ENCODE measurements at places on chromosomes 4 and X. TPM values are rescaled to one million over a fixed set of nuclear protein-coding genes. Genes with fewer than 3 reads are reported as not detected.

The GC gene
- 0.31 TPM for total RNA-seq

GRCh38 chrX:22397566-22397965, 124.9 kb downstream of the CBLL2 start:
- no peaks in the 10 kb centered on the region for H3K36me3 ChIP-seq
- no peak overlapping the region for H3K4me3 ChIP-seq
- H3K4me1 ChIP-seq = no peaks in the 10 kb centered on the region

DNA sequence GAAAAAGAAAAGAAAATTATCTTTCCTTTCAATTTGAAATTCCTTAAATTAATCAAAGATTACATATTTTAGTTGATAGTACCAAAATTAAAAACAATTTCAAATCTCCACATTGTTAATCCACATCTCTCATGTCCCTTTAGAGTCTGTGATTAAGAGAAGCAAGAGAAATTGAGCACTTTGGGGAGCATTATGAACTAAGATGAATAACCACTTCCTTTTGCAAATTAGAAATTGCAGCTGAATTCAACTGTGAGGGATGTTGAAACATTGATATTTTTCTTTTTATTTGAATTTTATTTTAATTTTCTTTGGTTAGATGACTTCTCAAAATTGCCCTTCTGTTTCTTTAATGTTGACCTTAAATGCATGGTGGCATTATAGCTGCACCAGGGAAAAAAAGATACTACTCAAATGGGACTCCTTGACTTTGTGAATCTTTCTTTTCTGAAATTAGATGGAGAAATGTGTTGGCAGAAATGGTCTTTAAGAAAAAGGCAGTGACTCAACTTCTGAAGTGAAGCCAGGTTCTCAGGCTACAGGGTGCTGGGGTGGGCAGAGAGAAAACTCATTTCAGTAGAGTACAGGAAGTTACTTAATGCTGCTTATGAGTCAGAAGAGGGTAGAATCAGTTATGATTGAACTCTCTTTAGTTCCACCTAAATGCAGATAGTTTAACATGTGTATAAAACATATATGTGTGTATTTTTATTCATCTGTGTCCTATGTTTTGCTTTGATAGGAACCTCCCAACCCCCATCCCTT, 92.0 kb upstream of the TNIP3 start:
- DNase-seq = no peak
- H3K27me3 ChIP-seq = no peaks in the 10 kb centered on the region
- no peaks in the 10 kb centered on the region for H3K4me1 ChIP-seq
- H3K4me3 ChIP-seq = no peak overlapping the region

DNA sequence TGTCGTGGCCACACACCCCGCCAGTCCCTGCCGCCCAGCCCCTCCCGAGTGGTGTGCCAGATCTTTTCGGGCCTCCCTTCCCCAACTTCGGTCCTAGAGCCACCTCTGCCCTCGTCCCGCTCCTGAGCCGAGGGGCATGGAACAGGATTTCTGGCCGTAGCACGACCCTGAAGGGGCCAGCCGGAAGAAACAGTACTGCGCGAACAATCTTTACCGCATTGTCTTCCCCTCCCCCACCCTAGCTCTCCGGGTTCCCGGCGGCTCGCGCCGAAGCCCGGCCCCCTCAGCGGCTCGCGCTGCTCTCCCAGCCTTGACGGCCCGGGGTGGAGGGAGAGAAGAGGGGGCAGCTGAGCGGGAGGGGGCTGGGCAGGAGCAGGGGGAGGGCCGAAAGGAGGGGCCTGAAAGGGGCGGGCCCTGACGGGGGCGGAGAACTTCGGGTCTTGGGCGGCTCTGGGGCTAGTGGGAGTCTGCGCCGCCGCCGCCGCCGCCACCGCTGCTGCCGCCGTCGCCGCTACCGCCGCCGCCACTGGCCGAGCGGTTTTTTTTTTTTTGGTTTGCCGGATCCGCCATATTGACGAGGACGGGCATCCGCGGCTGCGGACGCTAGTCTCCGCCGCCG, at the start of gene USP9X:
Gene USP9X (plus strand): TSS at position 553 of the 619 bp plus-strand sequence. CDS start 38,184 bp downstream, outside the sequence.
- H3K4me3 ChIP-seq = peak within 1 kb of the TSS; percentile 65
- H3K27me3 ChIP-seq = no peaks in the 10 kb centered on the region
- H3K4me1 ChIP-seq = peaks cover 9% of the 10 kb centered on the region
- peak; percentile 32 for DNase-seq
- peak within 1 kb of the TSS; percentile 81 for H3K27ac ChIP-seq

DNA sequence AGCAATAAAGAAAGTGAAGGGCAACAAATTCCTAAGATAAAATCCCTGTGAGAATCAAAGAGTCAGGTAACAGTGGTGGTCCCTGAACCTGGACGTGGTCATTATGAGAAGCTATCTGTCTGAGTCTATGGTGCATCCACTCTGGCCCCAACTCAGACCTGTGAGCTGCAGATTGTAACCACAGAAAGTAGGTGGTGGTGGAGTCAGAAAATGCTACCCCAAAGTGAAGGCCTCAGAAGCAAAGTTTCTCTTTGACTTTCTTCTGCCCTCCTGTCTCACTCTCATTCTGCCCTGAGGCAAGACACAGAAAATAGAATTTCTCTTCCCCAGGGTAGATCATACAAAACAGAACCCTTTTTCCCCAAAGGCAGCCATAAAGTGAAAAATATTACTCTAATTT, 84.1 kb upstream of the NEIL3 start:
- H3K27me3 ChIP-seq = no peaks in the 10 kb centered on the region
- no peaks in the 10 kb centered on the region for H3K36me3 ChIP-seq
- no peaks in the 10 kb centered on the region for H3K4me1 ChIP-seq

GRCh38 chr4:108492816-108493595, 127.4 kb upstream of the RPL34 start:
- H3K4me1 ChIP-seq = no peaks in the 10 kb centered on the region
- no peak overlapping the region for H3K4me3 ChIP-seq
- no peaks in the 10 kb centered on the region for H3K27me3 ChIP-seq

DNA sequence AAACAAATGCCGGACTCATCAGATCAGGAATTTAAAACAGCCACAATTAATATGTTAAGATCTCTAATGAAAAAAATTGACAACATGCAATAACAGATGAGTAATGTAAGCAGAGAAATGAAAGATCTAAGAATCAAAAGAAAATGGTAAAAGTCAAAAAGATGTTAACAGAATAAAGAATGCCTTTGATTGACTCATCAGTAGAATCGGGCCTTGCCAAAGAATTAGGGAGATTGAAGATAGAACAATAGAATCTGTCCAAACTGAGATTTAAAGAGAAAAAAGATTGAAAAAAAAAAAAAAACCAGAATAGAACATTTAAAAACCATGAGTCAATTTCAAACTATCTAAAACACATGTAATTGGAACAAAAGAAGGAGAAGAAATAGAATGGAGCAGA, 25.9 kb upstream of the GUCY1A1 start:
- no peaks in the 10 kb centered on the region for H3K4me1 ChIP-seq
- no peaks in the 10 kb centered on the region for H3K36me3 ChIP-seq
- DNase-seq = no peak
- no peak overlapping the region for H3K4me3 ChIP-seq

DNA sequence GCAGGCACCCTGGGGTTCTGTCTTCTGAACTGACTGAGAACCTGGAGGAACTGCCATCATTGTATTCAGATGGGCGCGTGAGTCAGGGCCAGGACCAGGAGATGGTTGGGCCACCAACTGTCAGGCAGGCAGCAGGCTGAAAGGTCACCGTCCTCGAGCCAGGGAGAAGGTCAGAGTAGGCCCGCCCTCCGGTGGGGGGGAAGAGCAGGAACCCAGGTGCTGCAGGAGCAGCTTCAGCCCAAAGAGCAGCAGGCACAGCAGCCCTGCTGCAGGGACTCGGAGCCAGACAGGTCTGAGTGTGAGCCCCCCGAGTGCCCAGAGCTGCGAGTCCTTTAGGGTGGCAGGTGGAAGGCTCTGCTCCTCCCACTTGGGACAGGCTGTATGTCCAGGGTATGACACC, 26.4 kb downstream of the WFS1 start:
- no peaks in the 10 kb centered on the region for H3K27me3 ChIP-seq
- H3K27ac ChIP-seq = no peak overlapping the region
- H3K4me1 ChIP-seq = no peaks in the 10 kb centered on the region
- no peaks in the 10 kb centered on the region for H3K36me3 ChIP-seq
- no peak for DNase-seq
- no peak overlapping the region for H3K4me3 ChIP-seq

The ADH1A gene
- total RNA-seq = not detected

DNA sequence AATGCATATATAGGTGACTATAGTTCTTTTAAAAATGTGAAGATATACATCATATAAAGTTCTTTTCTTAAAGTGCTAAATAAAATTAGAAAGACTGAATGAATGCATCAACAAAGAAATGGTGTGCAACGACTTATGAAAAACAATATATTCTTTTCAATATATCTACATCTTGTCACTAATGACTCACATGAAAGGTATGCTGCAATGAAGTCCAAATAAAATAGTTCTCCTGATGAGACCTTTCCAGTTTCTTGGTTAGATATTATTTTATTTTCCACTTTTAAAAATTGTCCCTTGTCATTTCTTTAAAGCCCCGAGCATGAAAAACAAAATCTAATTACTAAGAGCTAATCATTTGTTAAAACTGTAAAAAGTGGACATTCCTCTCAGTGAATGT, 462.1 kb downstream of the PCDH11X start:
- no peak overlapping the region for H3K4me3 ChIP-seq
- DNase-seq = no peak
- no peaks in the 10 kb centered on the region for H3K27me3 ChIP-seq
- H3K27ac ChIP-seq = no peak overlapping the region
- H3K4me1 ChIP-seq = no peaks in the 10 kb centered on the region
- no peaks in the 10 kb centered on the region for H3K36me3 ChIP-seq

DNA sequence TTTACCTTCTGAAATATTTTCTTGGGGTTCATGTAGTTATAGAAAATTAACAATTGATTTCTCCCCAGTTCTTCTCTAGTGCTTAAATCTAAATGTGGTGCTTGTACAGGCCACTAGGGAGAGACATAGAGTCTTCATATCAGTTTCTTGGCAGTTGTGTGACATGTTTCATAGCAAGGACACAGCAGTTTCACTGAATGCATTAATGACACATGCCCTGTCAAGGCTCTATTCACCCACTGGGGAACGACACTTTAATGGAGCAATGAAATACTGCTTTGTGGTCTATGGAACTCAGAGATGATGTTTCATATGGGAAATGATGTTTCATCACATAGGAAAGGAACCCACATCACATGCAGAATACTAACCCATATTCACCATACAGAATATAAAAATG, 2.8 kb downstream of the VEGFC start:
- no peaks in the 10 kb centered on the region for H3K36me3 ChIP-seq
- peaks cover 39% of the 10 kb centered on the region for H3K4me1 ChIP-seq
- H3K4me3 ChIP-seq = peak overlapping the region; percentile 63
- DNase-seq = no peak
- H3K27ac ChIP-seq = peak overlapping the region; percentile 92
- H3K27me3 ChIP-seq = no peaks in the 10 kb centered on the region

- peak overlapping the region; percentile 7 for H3K27ac ChIP-seq
- H3K36me3 ChIP-seq = no peaks in the 10 kb centered on the region
- H3K4me1 ChIP-seq = no peaks in the 10 kb centered on the region
- H3K4me3 ChIP-seq = no peak overlapping the region
- H3K27me3 ChIP-seq = no peaks in the 10 kb centered on the region
- DNase-seq = no peak
These were observed 588.3 kb upstream of the DIPK2B start for GRCh38 chrX:45788941-45789348.

The PDZD4 gene
- 37.2 TPM for total RNA-seq

DNA sequence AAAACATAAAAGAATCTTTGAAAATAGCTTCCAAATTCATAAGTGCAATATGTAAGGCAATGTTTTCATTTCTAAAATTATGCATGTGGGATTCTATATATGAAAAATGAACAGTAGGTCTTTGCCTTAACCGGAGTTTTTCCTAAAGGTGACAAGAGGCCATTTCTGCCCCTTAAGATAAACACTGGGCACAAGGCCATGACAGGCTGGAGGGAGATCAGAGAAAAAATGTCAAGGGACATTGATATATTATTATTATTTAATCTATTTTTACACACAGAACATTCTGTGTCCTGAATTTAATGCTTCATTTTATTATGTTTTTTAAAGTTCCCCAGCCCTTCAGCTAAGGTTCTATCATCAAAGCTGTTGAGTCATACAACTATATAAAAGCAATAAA, 118.8 kb downstream of the CHM start:
- no peaks in the 10 kb centered on the region for H3K4me1 ChIP-seq
- no peak overlapping the region for H3K4me3 ChIP-seq
- H3K36me3 ChIP-seq = no peaks in the 10 kb centered on the region
- no peaks in the 10 kb centered on the region for H3K27me3 ChIP-seq
- no peak for DNase-seq

The GAGE12D gene
- total RNA-seq = not detected

All from Panc1 (cell line).